ENCODE measurements at places on chromosomes 13 and 19.

DNA sequence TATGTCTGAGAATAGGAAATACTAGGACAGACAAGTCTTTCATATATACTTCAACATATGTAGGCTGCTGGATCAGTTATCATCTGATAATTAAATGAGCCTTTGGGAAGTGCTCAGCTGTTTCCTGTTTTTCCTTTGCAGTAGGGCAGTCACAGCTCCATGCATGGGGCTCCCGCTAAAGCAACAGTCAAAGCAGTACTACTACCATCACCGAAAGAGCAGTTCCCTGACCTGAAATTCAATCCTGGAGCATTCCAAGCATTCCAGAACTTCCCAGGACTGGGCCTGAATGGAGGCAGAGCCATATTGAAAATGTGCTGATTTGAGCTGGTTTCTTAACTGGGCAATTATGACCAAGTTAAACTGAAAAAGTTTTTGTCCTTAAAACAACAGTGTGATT, 20.5 kb downstream of the MICU2 start:
- no peak for DNase-seq

- DNase-seq = no peak
Observed at GRCh38 chr13:66922444-66922843, 307.7 kb downstream of the PCDH9 start.

DNA sequence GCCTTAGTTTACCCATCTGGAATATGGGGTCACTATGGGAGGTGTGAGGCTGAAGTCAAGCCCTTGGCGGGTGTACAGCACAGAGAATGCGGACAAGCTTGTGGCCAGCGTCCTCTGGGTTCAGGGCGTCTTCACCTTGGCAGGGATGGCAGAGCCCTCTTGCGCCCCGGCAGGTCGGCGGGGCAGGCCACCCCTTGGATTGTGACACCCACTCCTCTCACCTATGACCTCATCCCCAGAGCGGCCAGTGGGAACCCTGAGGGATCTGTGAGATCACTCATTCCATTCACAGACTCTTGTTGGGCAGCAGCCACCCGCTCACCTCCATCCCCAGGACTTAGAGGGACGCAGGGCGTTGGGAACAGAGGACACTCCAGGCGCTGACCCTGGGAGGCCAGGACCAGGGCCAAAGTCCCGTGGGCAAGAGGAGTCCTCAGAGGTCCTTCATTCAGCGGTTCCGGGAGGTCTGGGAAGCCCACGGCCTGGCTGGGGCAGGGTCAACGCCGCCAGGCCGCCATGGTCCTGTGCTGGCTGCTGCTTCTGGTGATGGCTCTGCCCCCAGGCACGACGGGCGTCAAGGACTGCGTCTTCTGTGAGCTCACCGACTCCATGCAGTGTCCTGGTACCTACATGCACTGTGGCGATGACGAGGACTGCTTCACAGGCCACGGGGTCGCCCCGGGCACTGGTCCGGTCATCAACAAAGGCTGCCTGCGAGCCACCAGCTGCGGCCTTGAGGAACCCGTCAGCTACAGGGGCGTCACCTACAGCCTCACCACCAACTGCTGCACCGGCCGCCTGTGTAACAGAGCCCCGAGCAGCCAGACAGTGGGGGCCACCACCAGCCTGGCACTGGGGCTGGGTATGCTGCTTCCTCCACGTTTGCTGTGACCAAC, at the start of gene SPACA4:
TSS of gene SPACA4 (plus strand) at position 280 of the 896 bp plus-strand sequence. CDS start at position 517, 237 bp downstream.
- DNase-seq = no peak

DNA sequence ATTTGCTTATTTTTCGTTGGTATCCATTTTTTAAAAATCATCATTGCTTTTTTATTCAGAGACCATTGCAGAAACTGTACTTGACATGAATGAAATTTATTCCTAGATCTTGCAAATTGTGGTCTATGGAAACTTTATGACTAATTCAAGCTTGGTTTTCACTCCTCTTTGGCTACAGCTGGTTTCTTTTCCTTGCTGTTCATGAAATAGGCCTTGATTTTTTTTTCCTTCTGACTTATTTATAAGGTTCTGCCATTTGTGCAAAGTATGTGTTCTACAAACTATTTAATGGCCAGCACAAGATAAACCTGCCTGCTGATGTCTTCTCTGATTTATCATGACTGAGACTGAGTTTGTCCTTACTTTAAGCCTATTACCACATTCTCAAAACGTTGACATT, 764.0 kb upstream of the SLITRK5 start:
- no peak for DNase-seq

DNA sequence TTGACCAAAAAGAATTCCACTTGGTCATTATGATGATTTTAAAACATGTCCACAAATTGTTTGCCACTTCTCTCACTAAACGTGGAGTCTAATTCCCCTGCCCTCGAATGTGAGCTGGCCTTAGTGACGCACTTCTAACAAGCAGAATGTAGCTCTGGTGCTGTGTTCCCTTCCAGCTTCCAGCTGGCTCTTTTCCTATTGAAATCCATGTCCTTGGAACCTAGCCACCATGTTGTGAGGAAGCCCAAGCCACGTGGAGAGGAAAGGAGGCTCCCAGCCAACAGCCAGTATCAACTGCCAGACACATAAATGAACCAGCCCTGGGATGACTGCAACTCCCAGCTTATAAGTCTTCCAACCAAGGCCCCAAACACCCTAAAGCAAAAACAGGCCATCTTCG, 23.6 kb upstream of the CEBPA start:
- DNase-seq = no peak

GRCh38 chr13:44022196-44022595, 142.5 kb downstream of the LACC1 start:
- no peak for DNase-seq

DNA sequence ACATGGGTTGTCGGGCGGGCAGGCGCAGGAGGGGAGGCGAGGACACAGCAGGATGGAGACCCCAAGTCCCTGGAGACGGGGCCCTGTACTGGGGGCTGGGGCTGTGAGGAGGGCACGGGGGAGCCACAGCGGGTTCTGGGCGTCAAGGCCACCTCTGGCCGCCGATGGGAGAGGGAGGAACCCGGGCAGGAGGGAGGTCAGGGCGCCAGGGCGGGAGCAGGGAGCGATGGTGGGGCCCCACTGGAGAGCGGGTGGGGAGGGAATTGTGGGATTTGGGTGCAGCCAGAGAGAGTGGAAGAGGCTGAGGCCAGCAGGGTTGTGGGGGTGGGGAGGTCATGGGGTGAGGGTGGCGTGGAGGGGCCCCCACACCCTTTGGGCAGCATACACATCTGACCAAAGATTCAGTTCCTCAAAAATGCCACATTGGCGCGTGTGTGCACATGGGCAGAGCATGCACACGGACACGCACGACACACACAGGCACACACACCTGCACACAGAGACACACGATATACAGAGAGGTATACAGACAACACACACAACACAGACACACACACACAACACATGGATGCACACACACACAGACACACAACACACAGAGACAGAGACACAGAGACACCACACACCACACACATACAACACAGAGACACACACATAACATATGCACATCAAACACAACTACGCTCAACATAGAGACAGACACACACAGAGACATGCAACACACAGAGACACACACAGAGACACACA, 54.9 kb downstream of the AP1M1 start:
- no peak for DNase-seq

GRCh38 chr19:51695702-51696315, 2.7 kb downstream of the SPACA6 start:
- DNase-seq = no peak

GRCh38 chr13:23560571-23561089, 9.6 kb upstream of the TNFRSF19 start:
- DNase-seq = no peak

GRCh38 chr19:6058518-6059201, 51.6 kb downstream of the RFX2 start:
- DNase-seq = no peak

- no peak for DNase-seq
Observed at GRCh38 chr19:41537789-41538188, 38.2 kb upstream of the CEACAM21 start.

GRCh38 chr13:95038949-95039348, 262.3 kb downstream of the ABCC4 start:
- no peak for DNase-seq

- DNase-seq = no peak
Observed at GRCh38 chr19:18489627-18490184, 32.2 kb downstream of the ELL start.

DNA sequence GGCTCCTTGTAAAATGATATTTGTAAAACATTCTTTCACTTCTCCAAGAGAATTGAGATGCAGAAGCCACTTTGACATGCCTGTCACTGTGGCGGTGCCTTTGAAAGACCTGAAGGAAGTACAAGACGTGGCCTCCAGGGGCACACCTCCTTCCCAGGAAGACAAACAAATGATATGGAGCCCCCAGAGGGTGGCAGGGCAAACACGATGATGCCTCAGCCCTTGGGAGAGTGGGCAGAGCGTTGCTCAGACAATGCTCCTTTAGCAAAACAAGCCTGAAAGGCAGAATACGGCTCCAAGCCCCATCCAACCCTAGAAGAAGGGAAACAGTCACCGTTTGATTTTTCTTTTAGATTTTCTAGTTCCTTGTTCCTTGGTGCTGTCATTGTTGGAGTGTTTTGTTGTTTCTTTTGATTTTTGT, 9.2 kb upstream of the ATP12A start:
- DNase-seq = peak; percentile 27

DNA sequence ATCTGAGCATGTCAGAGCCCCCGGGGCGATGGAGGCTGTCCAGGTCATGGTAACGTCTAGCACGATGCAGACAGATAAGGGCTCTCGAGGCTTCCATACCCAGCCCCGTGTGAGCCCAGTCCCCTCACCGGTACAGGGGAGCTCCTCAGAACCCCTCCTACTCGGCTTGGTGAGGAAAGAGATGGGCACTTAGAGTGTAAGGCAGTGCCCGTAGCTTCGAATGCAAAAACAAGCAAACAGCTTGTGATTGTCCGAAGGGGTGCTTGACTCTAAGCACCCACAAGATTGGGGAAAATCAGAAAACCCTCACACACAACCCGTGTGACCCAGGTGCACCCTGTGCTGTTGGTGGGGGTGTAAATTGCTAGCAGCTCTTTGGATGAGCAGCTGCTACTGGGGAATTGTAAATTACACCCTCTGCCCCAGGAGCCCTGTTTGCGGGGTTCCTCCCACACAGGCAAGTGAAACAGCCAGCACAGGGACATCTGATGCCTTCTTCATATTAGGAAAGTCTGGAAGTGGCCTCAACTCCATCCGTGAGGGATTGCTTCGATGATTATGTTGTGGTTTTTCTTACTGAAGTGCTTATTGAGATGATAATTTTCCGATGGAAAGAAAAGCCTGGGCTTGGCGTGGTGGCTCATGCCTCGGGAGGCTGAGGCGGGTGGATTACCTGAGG, 918 bp upstream of the PSPN start:
- DNase-seq = no peak

DNA sequence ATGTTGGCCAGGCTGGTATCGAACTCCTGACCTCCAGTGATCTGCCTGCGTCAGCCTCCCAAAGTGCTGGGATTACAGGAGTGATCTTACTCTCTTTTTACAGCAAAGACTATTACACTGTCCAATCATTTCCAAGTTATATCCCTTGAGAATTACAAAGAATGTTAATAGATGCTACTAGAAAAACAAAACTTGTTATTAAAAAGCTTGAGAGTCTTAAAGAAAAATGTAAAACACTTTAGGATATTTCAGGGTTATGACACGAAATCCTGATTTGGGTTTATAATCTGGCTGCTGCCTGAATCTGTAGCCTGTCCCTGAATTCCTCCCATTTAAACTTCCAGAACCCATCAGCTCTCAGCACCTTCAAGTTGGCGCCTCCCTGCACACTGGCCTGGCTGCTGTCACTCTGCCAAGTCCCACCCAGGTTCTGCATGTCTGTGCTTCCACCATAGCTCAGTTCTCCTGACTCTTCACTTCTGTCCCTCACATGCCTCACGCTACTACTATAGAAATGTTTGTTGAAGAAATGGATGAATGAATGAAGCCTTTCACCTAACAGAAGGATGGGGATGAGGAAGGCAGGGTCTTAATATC, 55.8 kb upstream of the RFXAP start:
- no peak for DNase-seq

GRCh38 chr13:48431431-48431830, 18.5 kb upstream of the LPAR6 start:
- no peak for DNase-seq

DNA sequence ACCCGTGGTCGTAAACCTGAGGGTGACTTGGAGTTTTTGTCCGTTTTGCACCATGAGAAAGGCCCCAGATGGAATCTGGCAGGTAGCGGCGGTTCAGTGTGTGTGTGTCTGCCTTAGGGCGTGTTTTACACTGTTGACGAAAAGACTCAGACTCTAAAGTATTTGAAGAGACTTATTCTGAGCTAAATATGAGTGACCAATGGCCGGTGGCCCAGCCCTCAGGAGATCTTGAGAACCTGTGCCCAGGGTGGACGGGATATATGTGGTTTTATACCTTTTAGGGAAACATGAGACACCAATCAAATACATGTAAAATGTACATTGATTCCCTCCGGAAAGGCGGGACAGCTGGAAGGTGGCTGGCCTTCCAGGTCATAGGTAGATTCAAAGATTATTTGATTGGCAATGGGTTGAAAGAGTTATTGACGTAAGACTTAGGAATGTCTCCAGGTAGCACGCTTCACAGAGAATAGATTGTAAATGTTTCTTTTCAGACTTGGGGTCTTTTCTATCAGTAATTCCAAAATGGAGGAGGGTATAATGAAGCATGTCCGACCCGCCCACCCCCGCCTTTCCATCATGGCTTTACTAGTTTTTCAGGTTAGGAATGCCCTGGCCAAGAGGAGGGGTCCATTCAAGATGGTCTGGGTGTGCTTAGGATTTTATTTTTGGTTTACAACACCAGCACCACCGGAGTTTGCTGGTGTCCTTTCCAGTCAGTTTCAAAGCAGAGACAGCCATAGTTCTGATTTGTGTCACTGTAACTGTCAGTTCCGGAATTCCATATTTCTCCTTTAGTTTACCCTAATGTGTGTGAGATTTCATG, 1.0 kb upstream of the ZNF529 start:
- DNase-seq = no peak

- no peak for DNase-seq
Observed at GRCh38 chr13:96966415-96967102, 27.7 kb downstream of the OXGR1 start.

- DNase-seq = no peak
Observed at GRCh38 chr13:87138866-87139265, 532.3 kb upstream of the SLITRK5 start.

DNA sequence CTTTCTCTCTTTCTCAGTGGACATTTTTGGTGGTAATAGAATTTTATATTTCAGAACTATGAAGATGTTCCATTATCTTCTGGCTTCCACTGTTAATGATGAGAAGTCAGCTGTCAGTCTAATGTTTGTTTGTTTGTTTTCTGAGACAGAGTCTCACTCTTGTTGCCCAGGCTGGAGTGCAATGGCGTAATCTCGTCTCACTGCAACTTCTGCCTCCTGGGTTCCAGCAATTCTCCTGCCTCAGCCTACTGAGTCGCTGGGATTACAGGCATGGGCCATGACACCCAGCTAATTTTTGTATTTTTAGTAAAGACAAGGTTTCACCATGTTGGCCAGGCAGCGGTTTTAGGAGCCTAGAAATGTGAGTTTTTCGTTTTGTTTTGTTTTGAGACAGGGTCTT, 4.7 kb downstream of the ZNF317 start:
- DNase-seq = no peak

DNA sequence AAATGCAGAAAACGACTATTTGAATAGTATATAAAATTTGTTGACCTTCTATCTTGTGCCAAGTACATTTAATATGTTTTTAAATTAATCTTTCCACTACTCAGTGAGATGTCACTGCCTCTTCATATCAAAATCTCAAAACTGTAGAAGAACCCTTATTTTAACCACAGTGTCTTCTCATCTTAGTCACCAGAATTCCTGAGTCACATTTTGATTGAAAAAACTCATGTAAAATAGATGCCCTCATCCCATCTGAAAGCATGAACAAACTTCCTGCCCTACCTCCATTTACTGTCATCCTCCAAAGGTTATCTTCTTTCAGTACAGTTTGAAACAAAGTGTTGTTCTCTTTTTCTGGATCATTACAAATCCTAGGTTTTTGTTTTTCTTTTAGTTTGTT, 1215.4 kb downstream of the PCDH9 start:
- DNase-seq = no peak
